ENCODE measurements at places on chromosomes 6 and 20.

- no peak for DNase-seq
These were observed 54.9 kb upstream of the CD93 start for GRCh38 chr20:23140991-23141390.

- peak; percentile 37 for DNase-seq
These were observed 47.2 kb downstream of the BACH2 start for GRCh38 chr6:90249458-90249857.

DNA sequence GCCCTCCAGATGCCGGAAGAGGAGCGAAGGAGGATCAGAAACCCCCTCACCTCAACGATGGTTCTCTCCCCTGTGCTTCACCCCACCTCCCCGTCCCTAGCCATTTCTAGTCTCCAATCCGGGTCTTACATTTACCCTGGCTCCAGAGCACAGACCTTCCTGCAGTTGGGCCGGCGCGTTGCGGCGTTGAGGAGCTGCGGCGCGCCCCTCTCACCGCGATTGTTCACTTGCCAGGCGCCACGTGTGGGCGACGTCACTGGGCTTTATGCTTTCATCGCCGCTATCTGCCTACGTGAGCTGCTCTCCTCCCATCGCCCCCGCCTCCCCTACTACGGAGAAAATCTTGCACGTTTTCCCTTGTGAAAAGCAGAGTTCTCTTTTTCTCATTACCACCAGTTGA is at the start of gene CRISP2:
Gene CRISP2, minus strand, starts transcription at position 198 of the 400 bp plus-strand sequence. CDS start 4,347 bp downstream, outside the sequence.
- no peak for DNase-seq

DNA sequence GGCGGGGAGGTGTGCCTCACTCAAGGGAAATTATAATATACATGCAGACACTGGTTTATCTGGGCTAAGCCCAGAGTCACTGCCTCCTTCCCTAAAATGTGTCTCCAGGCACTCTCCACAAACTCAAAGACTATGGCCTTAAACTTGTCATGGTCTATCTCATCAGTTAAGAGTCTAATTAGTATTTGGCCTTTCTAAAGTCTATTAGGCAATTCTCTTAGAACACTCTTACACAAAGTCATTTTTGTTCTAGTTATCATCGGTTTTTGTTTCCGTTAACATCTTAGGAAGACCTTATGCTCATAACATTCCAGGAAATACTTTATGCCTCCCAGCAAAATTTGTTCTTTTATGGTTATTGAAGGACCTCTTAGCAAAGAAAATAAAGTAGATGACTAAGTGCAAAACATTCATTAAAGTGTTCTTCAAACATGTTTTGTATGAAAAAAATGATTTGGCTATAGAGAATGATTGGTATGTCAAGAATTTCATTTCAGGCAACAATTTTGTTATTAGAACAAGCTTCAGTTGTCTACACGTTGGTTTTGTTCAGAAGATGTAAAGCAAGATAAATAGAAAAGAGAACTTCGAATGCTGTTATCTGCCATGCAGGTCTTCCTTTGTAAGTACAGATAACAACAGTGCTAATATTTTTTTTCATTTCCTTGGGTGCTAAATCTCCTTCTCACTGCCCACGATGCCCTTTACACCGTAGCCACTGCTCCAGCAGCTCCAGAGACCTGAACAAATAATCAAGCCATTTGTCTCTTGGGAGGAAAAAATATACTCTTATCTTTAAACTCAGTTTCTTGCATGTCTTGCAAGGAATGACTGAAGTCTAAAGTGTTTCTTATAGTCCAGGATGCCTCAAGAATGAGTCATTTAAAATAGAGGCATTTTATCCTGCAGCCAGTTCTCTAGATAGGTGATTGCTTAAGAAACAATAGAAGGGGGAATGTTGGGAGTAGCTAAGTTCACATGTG is 170.4 kb downstream of the HTR1B start:
- DNase-seq, result no peak

DNA sequence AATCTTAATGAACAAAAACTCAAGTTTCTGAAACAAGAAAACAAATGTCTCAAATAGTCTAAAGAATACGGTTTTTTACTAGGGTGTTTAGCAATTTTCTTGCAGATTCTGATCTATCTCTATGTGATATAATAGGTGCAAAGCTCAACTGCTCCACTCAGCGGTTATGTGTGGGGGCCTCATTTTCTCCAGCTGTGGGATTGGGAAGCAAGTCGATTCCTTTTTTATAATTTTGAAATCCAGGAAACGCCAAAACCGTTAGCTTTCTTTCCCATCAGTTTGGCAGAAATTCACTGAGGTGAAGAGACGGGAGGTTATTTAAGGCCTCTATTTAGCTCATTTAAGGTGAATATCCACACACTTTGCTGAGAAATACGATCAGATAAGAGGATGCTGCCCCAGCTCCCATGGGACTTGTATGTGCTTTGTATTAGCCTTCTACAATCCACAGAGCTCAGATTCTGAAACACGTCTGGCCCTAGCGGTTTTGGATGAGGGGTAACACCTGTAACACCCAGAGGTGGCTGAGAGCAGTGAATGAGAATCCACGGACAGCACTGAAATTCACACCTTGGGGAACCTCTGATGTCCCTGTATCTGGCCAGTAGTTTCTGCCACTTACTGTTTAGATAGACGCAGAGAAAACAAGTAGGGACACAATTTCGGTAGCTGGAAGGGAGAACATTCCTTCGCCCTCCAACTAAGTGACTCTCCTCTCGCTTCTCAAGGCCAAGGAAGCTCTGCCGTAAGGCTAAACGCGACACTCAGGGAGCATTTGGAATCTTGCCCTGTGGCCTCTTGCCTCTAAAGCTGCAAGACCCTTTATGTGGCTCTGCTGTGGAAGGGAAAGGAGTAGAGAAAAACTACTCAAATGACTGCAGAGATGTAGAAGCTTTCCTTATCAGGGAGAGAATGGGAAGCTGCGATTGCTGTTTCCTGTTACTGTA is 6.5 kb upstream of the BCAS4 start:
- no peak for DNase-seq

DNA sequence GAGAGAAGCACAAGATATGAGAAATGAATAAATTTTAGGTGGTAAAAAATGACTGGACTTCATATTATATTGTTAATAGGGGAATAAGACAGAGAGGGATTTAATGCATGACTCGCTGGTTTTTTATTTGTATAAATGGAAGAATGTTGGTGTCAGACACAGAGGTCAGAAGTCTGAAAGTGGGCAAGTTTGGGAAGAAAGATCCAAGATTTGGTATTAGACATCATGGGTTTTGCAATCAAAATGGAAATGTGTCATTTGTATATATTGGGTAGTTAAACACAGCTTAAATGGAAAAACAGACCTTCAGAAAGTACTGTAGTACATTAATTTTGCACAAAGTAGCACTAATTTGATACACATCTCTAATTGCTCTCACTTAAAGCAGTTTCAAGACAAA is 96.2 kb downstream of the EYA4 start:
- no peak for DNase-seq

DNA sequence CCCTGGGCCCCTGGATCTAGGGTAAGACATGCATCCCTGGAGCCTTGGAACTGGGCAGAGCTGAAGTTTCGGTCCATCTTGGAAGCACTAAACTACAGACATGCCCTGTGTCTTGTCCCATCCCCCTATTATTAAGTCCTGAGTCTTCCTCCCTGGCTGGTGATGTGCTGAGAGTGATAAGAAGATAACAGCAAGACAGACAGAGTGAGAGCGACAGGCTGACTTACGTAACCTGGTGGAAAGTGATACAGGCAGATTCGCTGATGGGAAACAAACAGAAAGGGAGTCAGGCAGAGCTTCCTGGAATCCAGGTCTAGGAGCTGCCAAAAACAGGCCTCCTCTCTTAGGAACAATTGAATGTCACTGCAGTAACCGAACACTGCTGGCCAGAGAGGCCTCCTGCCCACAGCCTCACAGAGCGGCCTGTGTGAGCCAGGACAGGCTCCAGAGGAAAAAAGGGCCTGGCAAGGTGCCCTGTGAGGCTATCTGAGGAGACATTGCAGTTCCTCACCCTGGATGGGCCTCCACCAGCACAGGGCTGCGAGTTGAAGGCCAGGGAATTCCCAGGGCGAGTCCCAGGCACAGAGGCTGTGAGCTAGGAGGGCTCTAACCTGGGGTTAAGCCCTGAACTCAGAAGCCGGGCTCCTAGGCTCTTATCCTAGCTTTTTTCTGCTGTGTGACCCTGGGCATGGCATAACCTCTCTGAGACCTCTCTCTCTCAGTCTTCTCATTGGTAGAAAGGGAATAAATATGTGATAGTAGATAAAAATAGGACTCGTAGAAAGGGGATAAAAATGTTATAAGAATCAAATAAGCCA is 34.2 kb upstream of the B4GALT5 start:
- DNase-seq, result no peak

DNA sequence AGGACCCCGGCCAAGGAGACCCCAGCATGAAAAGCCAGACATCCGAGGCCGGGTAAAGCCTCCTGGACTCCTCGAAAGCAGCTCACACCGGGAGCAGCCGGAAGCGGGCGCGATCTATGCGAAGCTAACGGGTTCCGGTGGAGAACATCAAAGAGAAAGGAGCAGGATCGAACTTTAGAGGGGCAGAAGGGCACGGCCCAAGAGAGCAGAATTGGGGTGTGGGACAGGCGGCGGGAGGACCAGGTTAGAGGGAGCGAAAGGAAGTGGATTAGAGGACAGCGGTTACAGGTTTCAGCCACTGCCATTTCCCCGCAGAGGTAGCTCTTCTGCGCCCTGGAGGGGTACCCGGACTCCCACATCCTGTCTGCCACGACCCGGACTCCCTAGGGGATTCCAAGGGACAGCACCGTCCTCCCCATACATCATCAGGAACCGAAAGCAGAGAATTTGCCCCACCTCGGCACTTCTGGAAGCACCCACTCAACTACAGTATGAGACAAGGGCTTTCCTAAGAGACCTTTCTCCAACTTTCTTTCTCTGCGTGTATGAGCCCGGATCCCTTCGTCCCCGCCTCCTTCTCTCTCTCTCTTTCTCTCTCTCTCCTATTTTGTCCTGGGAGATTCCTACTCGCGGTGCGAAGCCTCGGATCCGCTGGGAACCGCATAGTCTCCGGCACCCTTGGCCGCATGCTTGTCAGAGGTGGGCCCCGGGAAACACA is 507 bp upstream of the VGLL2 start:
- DNase-seq, result no peak

- no peak for DNase-seq
These were observed 45.5 kb upstream of the CD83 start for GRCh38 chr6:14072084-14072483.

All from CD4-positive, alpha-beta T cell treated with Interleukin-1 beta for 1 hour (primary cell).